ENCODE measurements at places on chromosomes 7 and 10.
A peak's percentile ranks its signal among the peaks of the same experiment; 100 is the strongest.

- DNase-seq, result no peak
These were observed 33.9 kb downstream of the PPIF start for GRCh38 chr10:79380946-79381721.

DNA sequence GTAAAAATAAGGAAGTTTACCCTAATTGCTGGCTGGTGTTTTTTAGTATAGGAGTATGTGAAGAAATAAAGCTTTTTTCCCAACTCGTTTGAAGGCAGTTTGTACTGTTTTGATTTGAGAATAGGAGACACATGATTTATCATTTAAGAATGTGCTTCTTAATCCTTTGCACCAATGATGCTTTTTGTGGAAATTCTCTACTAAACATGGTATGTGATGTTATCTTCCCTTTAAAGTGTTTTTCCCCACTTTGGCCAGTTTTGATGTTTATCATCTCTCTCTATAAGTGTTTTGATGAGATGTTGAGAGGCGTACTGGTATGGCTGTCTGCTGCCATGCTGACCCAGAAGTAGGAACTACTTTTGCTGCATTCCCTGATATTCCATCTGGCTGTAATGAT lies 85.1 kb downstream of the SUGCT start:
- no peak for DNase-seq

DNA sequence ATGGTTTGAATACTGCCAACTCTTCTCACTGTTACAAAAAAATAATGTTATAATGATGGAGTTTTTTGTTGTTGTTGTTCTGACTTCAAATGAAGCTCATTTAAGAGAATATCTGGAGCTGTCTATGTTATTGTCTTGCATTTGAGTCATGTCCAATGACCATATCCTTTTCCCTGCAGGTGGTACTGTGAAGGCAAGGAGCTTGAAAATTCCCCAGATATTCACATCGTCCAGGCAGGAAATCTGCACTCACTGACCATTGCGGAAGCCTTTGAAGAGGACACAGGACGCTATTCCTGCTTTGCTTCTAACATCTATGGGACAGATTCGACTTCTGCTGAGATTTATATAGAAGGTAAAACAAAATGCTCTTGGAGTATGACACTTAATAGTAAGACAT lies 33.5 kb downstream of the MYPN start:
- no peak for DNase-seq

DNA sequence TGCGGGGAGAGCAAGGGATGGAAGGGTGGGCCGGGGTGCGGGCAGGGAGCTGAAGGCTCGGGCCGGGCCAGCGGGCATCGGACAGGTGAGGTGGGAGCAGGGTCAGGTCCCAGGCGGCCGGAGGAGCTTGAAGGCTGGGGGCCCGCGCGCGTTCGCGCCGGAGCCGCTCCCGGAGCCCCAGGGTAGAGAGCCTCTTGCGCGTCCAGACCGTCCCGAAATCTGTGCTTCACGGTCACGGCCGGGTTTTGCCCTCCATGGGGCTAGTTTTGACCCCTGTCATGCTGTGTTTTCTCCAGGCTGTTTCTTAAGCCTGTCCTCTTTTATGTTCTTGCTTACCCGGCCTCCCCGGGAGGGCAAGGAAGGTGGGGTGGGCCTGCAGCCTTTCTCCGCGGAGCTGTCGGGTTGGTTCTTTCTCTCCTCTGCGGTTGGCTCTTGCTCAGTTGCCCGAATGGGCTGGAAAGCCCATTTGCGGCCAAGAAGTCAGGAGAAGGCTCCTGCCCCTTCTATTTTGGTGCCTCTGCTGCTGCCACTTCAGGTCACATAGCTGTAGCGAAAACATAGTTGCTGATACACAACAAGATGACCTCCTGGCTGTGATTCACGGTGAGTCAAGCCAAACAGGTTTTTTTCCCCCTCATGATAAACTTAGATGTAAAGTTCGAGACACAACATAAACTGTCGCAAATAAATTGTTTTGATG lies 650 bp downstream of the UBE2D1 start:
- no peak for DNase-seq

DNA sequence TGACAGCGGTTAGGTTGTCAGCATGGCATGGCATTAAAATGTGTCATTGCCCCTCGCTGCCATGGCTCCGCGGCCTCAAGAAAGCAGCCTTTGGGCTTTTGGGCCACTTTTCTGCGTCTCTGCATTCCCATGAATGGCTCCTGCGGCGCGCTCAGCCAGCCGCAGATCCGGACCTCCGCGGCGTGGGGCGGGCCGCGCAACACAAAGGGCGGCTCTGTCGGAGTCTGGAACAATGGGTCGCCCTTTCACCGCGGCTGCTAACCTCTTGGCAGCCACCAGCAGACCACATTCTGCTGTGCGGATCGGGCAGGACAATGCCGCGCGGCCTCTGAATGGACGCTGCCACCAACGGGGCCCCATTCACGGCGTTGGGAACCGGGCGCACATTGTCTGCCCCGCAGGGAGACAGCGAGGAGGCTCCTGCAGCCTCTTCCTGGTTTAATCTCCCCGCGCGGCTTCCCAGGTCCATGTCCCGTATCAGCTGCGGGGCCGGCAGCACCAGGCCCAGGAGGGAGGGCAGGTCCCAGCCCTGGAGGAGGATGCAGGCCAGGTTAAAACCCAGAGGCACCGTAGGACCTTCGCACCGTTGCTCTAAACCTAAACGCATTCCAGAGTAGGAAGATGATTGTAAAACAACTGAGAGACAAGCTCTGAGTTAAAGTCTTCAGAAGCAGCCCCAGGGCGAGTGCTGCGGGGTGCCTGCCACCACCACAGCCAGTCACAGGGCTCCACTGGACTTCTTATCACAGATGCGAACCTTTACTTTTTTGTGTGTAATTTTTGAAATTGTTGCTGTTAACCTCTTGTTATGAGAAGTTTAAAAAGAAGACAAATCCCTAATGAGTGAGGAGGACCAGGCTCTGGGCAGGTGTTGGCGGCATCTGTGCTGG lies 71.6 kb downstream of the NKX6-2 start:
- no peak for DNase-seq

- peak; percentile 98 for DNase-seq
These were observed 4.1 kb downstream of the ACBD7 start for GRCh38 chr10:15084502-15084922.

- DNase-seq, result no peak
These were observed 657.3 kb upstream of the COBL start for GRCh38 chr7:51973939-51974338.

DNA sequence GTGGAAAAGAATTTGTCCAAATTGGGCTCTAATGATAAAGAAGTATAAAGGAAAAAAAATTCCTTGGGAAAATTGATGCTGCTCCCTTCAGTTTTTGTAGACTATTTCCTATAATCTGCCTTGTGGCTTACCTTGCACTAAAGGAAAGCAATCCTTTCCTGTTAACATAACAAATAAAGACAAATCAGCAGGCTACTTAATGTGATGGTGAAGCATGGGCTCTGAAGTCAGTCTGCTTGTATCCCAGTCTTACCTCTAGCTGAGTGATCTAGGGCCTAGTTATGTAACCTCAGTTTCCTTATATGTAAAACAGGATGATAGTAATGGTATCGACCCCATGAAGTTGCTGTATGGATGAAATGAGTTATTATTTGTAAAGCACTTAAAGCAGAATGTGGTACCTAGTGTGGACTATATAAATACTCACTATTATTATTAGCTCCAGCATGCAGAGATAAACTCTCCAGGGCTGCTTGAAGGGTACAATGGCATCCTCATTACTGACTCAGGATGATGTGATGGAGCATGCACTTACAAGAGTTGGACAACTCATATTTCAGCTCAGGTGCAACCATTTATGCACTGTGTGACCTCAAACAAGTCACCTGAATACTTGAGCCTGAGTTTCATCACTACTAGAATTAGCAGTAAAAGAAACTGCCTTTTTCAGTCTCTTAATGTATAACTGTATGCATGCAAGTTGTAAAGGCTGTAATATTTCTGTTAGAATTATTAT lies 156.1 kb downstream of the DKK1 start:
- DNase-seq, result no peak

- DNase-seq, result no peak
These were observed 31.6 kb downstream of the SLIT1 start for GRCh38 chr10:97154162-97154561.

GRCh38 chr7:44058759-44059218 lies 6.6 kb downstream of the PGAM2 start:
- DNase-seq, result no peak

- DNase-seq, result no peak
These were observed 38.4 kb downstream of the STAM start for GRCh38 chr10:17682236-17682946.

GRCh38 chr7:134462337-134462925 lies 3.5 kb upstream of the AKR1B1 start:
- no peak for DNase-seq

GRCh38 chr7:54166419-54166818 lies 375.8 kb upstream of the VSTM2A start:
- DNase-seq, result no peak

DNA sequence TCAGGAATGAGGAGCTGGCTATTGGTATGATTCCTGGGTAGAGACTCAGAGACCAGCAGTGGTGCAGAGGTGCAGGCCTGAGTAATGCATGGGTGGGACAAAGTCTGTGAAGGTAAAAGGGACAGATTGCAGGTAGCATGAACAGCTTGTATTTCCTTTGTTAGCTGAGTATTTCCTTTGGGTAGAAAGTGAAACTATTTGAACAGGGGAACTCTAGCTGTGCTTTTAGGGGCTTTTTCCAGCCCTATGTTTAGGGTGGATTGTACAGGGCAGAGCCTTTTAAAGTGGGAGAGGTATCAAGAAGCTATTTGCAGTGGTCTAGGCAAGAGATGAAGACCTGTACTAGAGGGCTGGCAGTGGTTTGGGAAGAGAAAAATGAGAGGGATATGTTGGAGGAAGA lies 739.9 kb downstream of the REEP3 start:
- DNase-seq, result no peak

DNA sequence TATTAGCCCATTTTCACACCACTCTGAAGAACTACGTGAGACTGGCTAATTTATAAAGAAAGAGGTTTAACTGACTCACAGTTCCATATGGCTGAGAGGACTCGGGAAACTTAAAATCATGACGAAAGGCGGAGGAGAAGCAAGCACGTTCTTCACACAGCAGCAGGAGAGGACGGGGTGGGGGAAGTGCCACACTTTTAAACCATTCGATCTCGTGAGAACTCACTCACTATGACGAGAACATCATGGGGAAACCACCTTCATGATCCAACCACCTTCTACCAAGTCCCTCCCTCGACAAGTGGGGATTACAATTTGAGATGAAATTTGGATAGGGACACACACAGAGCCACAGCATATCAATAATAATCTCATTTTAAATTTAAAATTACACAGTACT lies 80.2 kb downstream of the VWDE start:
- DNase-seq, result no peak

DNA sequence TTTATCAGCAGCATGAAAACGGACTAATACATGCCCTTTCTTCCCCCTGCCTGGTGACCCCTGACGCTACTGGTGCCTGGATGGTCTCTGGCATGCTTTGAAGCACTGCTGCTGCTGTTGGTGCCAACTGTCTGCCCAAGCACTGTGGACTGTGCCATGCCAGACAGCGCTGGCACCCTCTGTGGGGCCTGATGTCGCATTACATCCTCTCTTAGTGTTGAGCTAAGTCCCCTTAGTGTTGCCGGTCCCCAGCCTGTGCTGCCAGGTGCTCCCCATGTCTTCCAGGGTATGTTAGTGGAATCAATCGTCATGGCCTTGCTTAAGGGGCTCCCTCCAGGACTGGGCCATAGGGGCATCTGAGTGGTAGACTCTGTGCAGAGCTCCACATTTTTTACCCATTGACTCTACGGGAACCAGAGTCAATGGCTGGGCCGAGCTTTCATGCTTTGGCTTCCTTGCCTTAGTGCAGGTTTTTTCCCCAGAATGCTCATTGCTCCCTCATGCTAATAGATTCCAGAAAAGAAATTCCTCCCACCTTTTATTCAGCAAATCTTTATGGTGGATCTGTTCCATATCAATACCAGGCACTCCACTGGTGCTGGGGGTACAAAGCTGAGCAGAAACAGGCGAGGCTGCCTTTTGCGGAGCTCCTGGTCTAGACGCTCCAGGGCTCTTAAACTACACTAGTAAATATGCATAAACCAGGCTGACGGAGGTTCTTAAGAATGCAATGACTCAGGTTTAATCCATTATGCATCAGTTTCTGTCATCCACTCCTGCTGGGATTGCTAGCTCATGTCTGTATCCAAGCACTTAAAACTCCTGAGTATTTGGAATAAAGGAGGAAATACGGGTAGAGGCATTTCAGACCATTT lies 21.8 kb upstream of the MRC1 start:
- DNase-seq, result no peak

DNA sequence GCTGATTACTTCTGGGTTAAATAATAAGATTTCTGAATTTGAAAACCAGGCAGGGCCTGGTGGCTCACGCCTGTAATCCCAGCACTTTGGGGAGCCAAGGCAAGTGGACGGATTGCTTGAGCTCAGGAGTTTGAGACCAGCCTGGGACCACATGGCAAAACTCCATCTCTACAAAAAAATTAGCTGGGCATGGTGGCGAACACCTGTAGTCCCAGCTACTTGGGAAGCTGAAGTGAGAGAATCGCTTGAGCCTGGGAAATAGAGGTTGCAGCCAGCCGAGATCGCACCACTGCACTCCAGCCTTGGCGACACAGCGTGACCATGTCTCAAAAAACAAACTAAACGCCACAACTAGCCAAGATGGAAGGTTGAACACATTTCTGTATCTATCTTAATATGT lies 3.5 kb downstream of the CYCS start:
- DNase-seq, result no peak

DNA sequence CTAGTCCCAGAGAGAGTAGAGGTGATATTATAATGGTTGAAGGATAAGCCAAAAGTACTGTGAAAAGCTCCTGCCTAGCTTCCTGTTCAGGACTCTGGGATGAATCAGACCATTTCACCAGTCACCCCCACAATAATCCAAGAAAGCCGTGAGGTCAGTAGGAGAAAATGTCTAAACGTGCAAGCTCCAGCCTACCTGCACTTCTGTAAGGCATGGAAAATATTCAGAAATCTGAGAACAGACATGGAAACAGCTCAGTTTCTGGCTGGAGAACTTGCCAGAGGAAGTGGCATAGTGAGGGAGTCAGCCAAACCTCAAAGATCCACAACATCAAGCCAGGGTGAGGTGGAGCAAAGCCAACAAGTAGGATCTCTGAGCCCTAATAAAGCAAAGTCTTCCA lies 58.2 kb downstream of the ELAPOR2 start:
- no peak for DNase-seq

- DNase-seq, result no peak
These were observed 364.2 kb downstream of the SFMBT2 start for GRCh38 chr10:7046615-7047014.

- DNase-seq, result no peak
These were observed 11.3 kb upstream of the PHYH start for GRCh38 chr10:13311177-13311575.

- DNase-seq, result no peak
These were observed 130.4 kb upstream of the GDF10 start for GRCh38 chr10:47169581-47169980.
